ENCODE measurements at places on chromosomes 2 and 18. TPM values are rescaled to one million over a fixed set of nuclear protein-coding genes. Genes with fewer than 3 reads are reported as not detected.

The FAM228B gene
- total RNA-seq: 3.2 TPM

The LAMA1 gene
- not detected for total RNA-seq

The LTBP1 gene
- total RNA-seq: 0.14 TPM

The CRYGD gene
- total RNA-seq: not detected

The C1GALT1C1L gene
- not detected for total RNA-seq

The C2orf81 gene
- total RNA-seq: 1.7 TPM

The MAB21L4 gene
- total RNA-seq: not detected

The GPR39 gene
- not detected for total RNA-seq

The VPS4B gene
- total RNA-seq: 62.1 TPM

The C18orf54 gene
- 10.9 TPM for total RNA-seq

The FIGLA gene
- not detected for total RNA-seq

The CAPN13 gene
- total RNA-seq: not detected

The ITGB6 gene
- not detected for total RNA-seq

The ABCG5 gene
- not detected for total RNA-seq

The DPYSL5 gene
- not detected for total RNA-seq

The KRTCAP3 gene
- total RNA-seq: 4.6 TPM

The OSBPL1A gene
- 3.1 TPM for total RNA-seq

The HTR2B gene
- not detected for total RNA-seq

The PROC gene
- 0.12 TPM for total RNA-seq

The CNTNAP5 gene
- total RNA-seq: not detected

The RESP18 gene
- not detected for total RNA-seq

The DSG2 gene
- total RNA-seq: 0.33 TPM

The MRPL33 gene
- total RNA-seq: 59.6 TPM

The DYSF gene
- total RNA-seq: not detected

The ADAM23 gene
- 0.05 TPM for total RNA-seq

The MYO7B gene
- 0.12 TPM for total RNA-seq

The UBE2E3 gene
- 53.9 TPM for total RNA-seq

The SCN7A gene
- total RNA-seq: not detected

The SLC30A3 gene
- total RNA-seq: 1.4 TPM

The KIAA2012 gene
- not detected for total RNA-seq

The GPAT2 gene
- 20.4 TPM for total RNA-seq

The PRSS56 gene
- total RNA-seq: not detected
